ENCODE measurements at places on chromosomes 4 and X. TPM values are rescaled to one million over a fixed set of nuclear protein-coding genes. Genes with fewer than 3 reads are reported as not detected.

DNA sequence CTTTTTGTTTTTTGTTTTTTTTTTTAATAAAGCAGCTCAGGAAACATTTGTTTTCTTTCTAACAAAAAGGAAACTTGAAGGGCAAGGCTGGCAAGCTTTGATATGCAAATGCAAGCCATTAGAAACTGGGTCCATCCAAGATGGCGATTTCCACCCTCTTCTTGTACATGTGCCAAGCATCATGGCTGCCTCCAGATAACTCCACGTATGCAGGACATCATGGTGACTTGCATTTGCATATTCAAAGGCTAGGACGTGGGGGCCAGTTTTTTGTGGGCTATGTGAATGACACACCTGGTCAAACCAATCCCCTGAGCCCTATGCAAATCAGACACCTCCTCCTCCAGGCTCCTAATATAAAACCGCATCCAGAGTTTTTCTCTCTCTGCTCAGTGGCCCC, 692.6 kb downstream of the FAM133A start:
- H3K36me3 ChIP-seq: no peaks in the 10 kb centered on the region
- peaks cover 10% of the 10 kb centered on the region for H3K27me3 ChIP-seq
- no peak for DNase-seq
- H3K4me1 ChIP-seq: no peaks in the 10 kb centered on the region

- no peak for DNase-seq
- H3K4me1 ChIP-seq: peaks cover 8% of the 10 kb centered on the region
- no peak overlapping the region for H3K4me3 ChIP-seq
- H3K27ac ChIP-seq: peak overlapping the region; percentile 45
- no peaks in the 10 kb centered on the region for H3K36me3 ChIP-seq
These were observed 140.0 kb upstream of the SCML1 start for GRCh38 chrX:17597327-17597726.

GRCh38 chrX:124242131-124242530, 90.3 kb upstream of the TEX13D start:
- no peaks in the 10 kb centered on the region for H3K36me3 ChIP-seq
- no peak overlapping the region for H3K4me3 ChIP-seq
- no peaks in the 10 kb centered on the region for H3K4me1 ChIP-seq
- no peak for DNase-seq

GRCh38 chr4:122218762-122219161, 66.6 kb downstream of the BLTP1 start:
- no peaks in the 10 kb centered on the region for H3K27me3 ChIP-seq
- peak; percentile 10 for DNase-seq
- H3K27ac ChIP-seq: no peak overlapping the region

DNA sequence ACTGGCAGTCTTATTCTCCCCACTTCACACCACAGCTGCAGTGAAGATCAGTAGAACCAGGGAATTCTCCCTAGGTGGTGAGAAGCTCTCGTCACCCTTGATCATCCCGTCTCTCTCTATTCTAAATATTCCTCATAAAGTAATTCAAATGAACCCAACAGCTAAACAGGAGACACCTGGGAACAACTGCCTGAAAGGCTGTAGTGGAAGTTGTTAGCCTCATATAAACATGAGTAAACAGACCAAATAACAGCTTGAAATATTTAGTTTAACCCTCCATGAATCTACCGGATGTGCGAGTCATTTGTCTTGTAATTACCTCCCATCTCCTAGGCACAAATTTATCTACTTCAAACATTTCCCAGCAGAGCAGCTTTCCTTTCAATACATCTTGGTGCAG, 30.4 kb upstream of the APELA start:
- H3K27ac ChIP-seq: no peak overlapping the region
- H3K4me3 ChIP-seq: no peak overlapping the region
- no peaks in the 10 kb centered on the region for H3K4me1 ChIP-seq
- H3K27me3 ChIP-seq: no peaks in the 10 kb centered on the region
- H3K36me3 ChIP-seq: no peaks in the 10 kb centered on the region

GRCh38 chr4:145804116-145804515, 124.2 kb downstream of the C4orf51 start:
- peaks cover 13% of the 10 kb centered on the region for H3K4me1 ChIP-seq
- no peaks in the 10 kb centered on the region for H3K27me3 ChIP-seq
- DNase-seq: no peak
- H3K4me3 ChIP-seq: no peak overlapping the region

GRCh38 chr4:41661442-41662076, 87.0 kb downstream of the PHOX2B start:
- peak; percentile 56 for DNase-seq
- H3K27ac ChIP-seq: no peak overlapping the region
- peaks cover 3% of the 10 kb centered on the region for H3K4me1 ChIP-seq
- no peaks in the 10 kb centered on the region for H3K36me3 ChIP-seq
- H3K27me3 ChIP-seq: no peaks in the 10 kb centered on the region

GRCh38 chr4:116551806-116552205, 533.6 kb downstream of the TRAM1L1 start:
- H3K4me3 ChIP-seq: no peak overlapping the region
- H3K27ac ChIP-seq: no peak overlapping the region
- H3K27me3 ChIP-seq: no peaks in the 10 kb centered on the region
- no peak for DNase-seq

DNA sequence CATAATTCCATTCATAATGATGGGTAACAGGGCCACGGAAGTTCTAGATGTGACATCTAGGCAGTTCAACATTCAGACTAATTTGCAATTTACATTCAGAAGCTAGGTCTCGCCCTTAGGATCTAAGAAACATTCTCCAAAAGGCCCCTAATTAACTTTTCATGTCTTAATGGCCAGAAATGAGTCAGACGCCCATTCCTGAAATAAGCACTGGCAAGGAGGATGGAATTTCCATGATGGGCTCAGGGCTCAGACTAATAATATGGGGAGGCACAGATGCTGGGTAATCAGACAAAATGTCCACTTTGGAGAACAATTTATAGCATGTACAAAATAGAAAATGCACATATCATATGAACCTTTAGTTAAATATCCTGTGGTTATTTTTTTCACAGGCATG, 102.8 kb upstream of the RPS6KA3 start:
- H3K4me1 ChIP-seq: no peaks in the 10 kb centered on the region
- DNase-seq: no peak
- no peak overlapping the region for H3K4me3 ChIP-seq
- H3K36me3 ChIP-seq: no peaks in the 10 kb centered on the region
- H3K27ac ChIP-seq: no peak overlapping the region

- no peak overlapping the region for H3K4me3 ChIP-seq
- no peak for DNase-seq
- H3K4me1 ChIP-seq: no peaks in the 10 kb centered on the region
- H3K36me3 ChIP-seq: no peaks in the 10 kb centered on the region
These were observed 23.2 kb downstream of the HDX start for GRCh38 chrX:84479086-84479485.

- peaks cover 6% of the 10 kb centered on the region for H3K4me1 ChIP-seq
- DNase-seq: peak; percentile 44
- peaks cover 56% of the 10 kb centered on the region for H3K27me3 ChIP-seq
- H3K36me3 ChIP-seq: no peaks in the 10 kb centered on the region
- no peak overlapping the region for H3K27ac ChIP-seq
- H3K4me3 ChIP-seq: no peak overlapping the region
These were observed 39.2 kb downstream of the FGFRL1 start for GRCh38 chr4:1050486-1051213.

GRCh38 chr4:141686146-141686775, 49.9 kb downstream of the IL15 start:
- H3K4me3 ChIP-seq: no peak overlapping the region
- no peaks in the 10 kb centered on the region for H3K27me3 ChIP-seq
- peaks cover 2% of the 10 kb centered on the region for H3K4me1 ChIP-seq
- H3K36me3 ChIP-seq: no peaks in the 10 kb centered on the region
- no peak for DNase-seq

GRCh38 chrX:137545711-137546651, 19.9 kb upstream of the ZIC3 start:
- DNase-seq: no peak
- no peaks in the 10 kb centered on the region for H3K36me3 ChIP-seq
- H3K4me3 ChIP-seq: no peak overlapping the region
- H3K27me3 ChIP-seq: peaks cover 15% of the 10 kb centered on the region
- H3K27ac ChIP-seq: no peak overlapping the region

DNA sequence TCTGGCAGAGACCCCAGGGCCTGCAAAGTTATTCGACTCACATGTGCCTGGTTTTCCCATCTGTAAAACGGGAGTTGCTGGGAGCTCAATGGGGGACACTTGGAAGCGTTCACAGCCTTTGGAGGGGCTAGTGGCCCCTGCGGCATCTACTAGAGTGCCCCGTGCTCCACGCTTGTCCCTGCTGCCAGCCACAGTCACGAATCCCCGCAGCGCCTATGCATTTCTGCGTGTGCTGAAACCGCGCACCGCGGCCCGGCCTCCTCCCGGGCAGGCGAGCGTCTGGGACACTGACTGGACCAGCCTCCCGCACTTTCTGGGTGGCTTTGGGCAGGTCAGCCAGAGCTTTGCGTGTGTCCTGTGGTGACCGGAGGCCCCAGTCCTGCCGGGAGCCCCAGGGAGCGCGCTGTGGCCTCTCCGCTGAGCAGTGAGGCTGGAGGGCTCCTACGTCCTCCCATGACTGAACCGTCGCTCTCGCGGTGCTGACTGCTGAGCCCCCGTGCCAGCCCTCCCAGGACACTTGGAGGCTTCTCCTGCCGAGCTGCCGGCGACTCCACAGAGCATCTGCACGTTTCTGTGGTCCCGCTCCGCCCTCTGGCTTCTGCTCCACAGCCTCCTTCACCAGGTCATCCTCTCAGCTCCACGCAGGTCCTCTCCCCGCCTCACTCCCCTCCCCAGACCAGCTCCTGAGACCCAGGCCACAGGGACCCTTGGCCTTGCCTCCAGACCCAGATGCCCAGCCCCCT, 36.3 kb downstream of the PIGG start:
- no peak overlapping the region for H3K4me3 ChIP-seq
- no peaks in the 10 kb centered on the region for H3K4me1 ChIP-seq
- peaks cover 76% of the 10 kb centered on the region for H3K36me3 ChIP-seq
- no peak overlapping the region for H3K27ac ChIP-seq
- no peaks in the 10 kb centered on the region for H3K27me3 ChIP-seq

DNA sequence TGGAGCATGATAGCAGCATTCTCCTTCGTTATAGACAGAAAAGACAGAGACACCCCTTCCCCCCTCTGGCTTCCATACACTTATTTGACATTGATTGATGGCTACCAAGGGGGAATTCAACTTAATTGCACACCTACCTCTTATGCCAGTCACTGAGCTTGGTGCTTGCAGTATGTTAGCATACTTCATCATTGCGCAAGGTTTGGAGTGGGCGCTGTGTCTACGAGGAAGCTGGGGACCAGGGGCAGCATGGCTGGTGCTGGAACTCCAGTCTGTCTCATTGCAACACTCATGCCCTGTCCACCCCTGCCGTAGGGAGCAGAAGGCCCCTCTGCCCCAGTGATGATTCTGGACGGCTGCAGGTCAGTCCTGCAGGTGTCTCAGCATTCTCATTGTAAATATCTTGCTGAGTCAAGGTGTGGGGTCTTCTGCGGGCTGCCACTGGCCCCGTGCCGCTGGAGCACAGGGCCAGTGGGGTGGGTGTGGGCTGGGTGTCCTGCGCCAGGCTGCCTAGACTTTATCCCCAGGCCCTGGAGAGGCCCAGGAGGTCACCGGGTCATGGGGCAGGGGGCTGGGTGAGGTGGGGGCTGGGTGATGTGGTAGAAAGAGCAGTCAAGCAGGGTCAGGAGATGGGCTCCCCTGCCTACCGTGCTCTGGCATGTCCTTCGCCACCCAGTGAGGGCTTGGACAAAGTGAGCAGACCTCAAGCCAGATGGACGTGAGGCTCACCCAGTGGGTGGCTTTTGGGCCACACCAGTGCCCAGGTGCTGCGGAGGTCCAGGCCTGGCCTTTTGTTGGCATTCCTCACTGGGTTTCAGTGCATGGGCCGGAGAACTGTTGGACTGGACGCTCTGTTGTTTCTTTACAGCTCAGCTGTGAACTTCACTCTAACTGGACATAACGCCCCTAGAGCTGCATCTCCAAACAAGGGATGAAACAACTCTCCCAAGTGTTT, 85.5 kb downstream of the PSAPL1 start:
- 0 out of 2 replicates have a peak, but pooled peaks cover 7% of the 10 kb centered on the region for H3K4me1 ChIP-seq
- no peaks in the 10 kb centered on the region for H3K36me3 ChIP-seq
- H3K27me3 ChIP-seq: no peaks in the 10 kb centered on the region
- DNase-seq: no peak

- DNase-seq: no peak
- H3K36me3 ChIP-seq: no peaks in the 10 kb centered on the region
- H3K27me3 ChIP-seq: no peaks in the 10 kb centered on the region
- no peak overlapping the region for H3K4me3 ChIP-seq
- H3K27ac ChIP-seq: no peak overlapping the region
These were observed 9.8 kb upstream of the TMEM185A start for GRCh38 chrX:149641432-149641831.

GRCh38 chr4:11424000-11424399, 4.7 kb downstream of the HS3ST1 start:
- H3K36me3 ChIP-seq: no peaks in the 10 kb centered on the region
- H3K27me3 ChIP-seq: no peaks in the 10 kb centered on the region
- peak overlapping the region; percentile 35 for H3K4me3 ChIP-seq
- DNase-seq: peak; percentile 53
- no peaks in the 10 kb centered on the region for H3K4me1 ChIP-seq

DNA sequence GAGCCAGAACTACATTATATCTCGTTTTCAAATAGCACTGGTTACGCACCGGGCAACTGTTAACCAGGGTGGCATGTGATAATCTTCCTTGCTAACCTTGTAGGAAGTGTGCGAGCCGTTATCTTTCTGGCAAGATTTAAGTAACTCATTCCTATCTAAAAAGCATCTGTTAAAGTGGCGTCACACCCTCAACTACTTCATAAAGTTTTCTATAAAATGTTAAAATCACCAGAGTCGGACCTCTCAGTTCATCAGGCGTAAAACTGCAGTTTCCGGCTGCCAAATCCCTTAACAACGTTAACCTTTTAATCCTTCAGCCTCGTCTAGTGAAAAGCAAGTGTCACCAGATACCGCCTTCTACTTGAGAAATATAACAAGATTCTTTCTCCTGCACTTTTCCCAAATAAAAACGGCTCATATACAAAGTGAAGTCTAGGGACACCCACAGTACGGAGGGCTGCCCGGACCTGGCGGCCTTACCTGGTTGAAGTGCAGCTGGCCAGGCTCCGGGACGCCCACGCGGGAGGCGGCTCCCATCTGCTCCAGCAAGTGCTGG, 1.2 kb downstream of the SLC39A8 start:
- no peak overlapping the region for H3K27ac ChIP-seq
- H3K4me3 ChIP-seq: peak overlapping the region; percentile 71
- H3K36me3 ChIP-seq: no peaks in the 10 kb centered on the region
- H3K27me3 ChIP-seq: no peaks in the 10 kb centered on the region
- no peak for DNase-seq
- no peaks in the 10 kb centered on the region for H3K4me1 ChIP-seq

GNRHR gene
- polyA plus RNA-seq: 0.02 TPM

HTRA3 gene
- polyA plus RNA-seq: not detected

REELD1 gene
- polyA plus RNA-seq: not detected

LRAT gene
- polyA plus RNA-seq: not detected

NPY1R gene
- polyA plus RNA-seq: not detected

TBC1D8B gene
- 0.08 TPM for polyA plus RNA-seq

WAS gene
- polyA plus RNA-seq: 0.30 TPM

CORIN gene
- 0.76 TPM for polyA plus RNA-seq

PRSS12 gene
- polyA plus RNA-seq: 137 TPM

SLAIN2 gene
- 16.2 TPM for polyA plus RNA-seq

SMARCA1 gene
- polyA plus RNA-seq: 17.1 TPM

VEGFD gene
- polyA plus RNA-seq: 6.3 TPM

RASL11B gene
- polyA plus RNA-seq: 1.2 TPM

AKAP4 gene
- polyA plus RNA-seq: not detected
